ENCODE measurements at places on chromosomes 13 and 19.

DNA sequence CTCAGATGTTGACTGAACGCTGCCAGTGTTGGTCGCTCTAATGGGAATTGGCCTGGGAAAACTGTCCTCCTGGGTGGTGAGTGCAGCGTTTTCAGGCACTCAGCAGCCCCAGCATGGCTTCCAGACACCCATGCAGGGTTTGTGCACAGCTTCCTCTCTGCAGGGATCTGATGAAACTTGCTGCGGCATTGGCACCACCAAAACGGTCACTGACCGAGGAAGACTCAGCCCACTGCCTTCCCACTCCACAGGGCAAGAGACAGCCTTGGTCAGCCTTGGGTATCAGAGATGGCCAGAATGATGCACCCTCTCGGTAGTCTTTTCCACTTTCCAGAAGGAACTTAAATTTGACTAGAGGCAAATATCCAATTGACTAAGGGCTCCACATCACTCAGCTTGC is 398.9 kb downstream of the IRS2 start:
- DNase-seq, result no peak

DNA sequence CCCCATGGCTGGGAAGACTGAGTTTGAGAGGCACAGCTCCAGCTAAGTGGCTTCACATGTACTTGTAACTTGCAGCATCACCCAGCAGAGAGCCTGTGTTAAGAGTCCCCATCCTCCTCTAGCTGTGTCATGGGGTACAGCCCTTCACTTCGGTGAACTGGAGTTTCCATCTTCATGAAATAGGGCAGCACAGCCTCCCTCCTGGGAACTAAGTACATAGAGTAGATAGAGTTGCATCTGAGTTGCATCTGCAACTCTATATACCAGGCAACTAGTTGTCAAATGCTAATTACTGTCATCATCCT is 1.2 kb downstream of the PRDX2 start:
- no peak for DNase-seq

DNA sequence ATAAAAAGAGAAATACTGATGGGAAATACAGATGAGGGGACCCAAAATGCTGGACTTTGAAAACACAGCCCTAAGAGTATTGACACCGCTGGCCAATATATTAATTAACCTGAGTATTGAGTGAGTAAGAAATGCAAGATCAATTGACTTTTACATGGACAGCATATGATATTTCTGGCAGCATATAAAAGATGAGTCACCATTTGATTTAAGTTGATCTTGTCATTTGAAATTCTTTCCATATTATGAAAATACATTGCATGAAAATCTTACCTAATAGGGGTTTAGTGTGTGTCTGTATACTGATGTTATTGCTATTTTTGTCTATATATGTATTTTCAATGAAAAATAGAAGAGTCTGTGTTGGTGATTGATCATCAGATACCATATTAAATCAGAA is 619.6 kb downstream of the KCTD12 start:
- no peak for DNase-seq

GRCh38 chr13:107900775-107901174 is 314.6 kb downstream of the LIG4 start:
- DNase-seq, result no peak

DNA sequence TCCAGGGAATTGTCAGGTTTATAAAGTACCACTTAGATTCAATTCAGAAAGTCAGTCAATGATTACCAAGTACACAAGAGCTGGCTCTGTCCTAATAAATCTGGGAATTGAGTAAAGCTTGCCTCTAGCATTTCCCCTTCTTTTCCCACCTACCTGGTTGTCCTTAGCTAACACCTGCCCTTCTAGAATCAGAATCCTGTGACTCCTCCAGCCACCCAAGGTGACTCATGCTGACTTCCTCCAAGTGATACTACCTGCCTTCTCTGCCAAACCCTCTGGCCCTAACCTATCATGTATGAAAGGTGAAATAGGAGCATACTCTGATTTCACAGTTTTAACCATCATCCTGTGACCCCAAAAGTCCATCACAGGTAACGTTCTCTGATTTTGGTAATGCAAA is 151.2 kb downstream of the DIAPH3 start:
- DNase-seq, result no peak

GRCh38 chr13:108830916-108831315 is 201.5 kb downstream of the MYO16 start:
- DNase-seq, result no peak

DNA sequence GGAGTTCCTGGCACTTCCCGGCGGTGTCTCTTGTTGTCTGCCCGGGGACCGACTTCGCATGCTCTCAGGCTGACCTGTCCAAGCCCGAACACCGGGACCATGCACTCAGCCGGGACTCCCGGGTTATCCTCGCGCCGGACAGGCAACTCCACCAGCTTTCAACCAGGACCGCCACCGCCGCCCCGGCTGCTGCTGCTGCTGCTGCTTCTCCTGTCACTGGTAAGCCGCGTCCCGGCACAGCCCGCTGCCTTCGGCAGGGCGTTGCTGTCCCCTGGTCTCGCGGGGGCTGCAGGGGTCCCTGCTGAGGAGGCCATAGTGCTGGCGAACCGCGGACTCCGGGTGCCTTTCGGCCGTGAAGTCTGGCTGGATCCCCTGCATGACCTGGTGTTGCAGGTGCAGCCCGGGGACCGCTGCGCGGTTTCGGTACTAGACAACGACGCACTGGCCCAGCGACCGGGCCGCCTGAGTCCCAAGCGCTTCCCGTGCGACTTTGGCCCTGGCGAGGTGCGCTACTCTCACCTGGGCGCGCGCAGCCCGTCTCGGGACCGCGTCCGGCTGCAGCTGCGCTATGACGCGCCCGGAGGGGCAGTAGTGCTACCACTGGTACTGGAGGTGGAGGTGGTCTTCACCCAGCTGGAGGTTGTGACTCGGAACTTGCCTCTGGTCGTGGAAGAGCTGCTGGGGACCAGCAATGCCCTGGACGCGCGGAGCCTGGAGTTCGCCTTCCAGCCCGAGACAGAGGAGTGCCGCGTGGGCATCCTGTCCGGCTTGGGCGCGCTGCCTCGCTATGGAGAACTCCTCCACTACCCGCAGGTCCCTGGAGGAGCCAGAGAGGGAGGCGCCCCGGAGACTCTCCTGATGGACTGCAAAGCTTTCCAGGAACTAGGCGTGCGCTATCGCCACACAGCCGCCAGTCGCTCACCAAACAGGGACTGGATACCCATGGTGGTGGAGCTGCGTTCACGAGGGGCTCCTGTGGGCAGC is 661 bp downstream of the FREM2 start:
- no peak for DNase-seq

- no peak for DNase-seq
Observed at GRCh38 chr19:45615795-45616703, 14.0 kb upstream of the GPR4 start.

GRCh38 chr19:31353833-31354232 is 4.6 kb upstream of the TSHZ3 start:
- DNase-seq, result no peak

GRCh38 chr19:7505682-7506384 is 10.1 kb upstream of the ZNF358 start:
- peak; percentile 66 for DNase-seq

GRCh38 chr19:17671906-17672305 is 16.2 kb downstream of the UNC13A start:
- DNase-seq, result no peak

GRCh38 chr13:29570051-29570654 is 25.3 kb downstream of the SLC7A1 start:
- DNase-seq, result no peak

GRCh38 chr19:40519352-40520322 is 52.8 kb downstream of the SPTBN4 start:
- no peak for DNase-seq

GRCh38 chr13:36915896-36916640 is 4.0 kb downstream of the SMAD9 start:
- DNase-seq, result no peak

- peak; percentile 16 for DNase-seq
Observed at GRCh38 chr13:39036212-39036611, 1.7 kb downstream of the PROSER1 start.

DNA sequence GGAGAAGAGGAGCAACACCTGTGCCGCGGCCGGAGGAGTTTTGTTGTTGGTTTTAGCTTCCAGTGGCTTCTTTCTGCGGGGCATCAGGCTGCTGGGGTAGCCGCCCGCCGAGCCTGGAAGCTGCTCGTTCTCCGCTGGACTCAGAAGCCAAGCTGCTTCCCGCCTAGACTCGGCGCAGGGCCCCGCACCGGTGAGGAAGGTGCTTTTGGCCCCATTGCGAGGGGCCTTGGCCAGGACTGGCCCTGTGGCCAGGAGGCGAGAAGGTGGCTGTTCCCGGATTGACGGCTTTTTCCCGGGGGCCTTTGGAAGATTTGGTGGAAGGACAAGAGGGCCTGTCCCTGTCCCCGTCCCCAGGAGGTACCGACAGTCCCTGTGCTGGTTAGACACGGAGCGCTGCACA is 28.8 kb downstream of the CERS1 start:
- no peak for DNase-seq

DNA sequence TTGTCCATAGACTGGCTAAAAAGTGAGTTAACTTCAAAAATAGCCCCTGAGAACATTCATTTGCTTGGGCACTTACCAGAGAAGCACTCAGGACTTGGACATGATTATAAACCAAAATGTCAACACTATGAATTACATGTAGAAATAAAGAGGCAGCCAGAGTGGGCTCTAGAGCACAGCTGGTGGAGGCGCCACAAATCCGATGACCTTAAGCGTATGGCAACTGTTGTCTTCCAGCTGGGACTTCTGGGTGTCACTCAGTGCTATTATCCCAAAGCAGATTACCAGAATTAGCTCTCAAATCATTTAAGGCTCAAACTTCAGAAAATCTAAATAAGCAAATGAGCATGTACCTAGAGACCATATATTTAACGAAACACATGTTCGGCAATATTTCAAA is 1255.5 kb upstream of the SLC10A2 start:
- DNase-seq, result no peak

GRCh38 chr13:20130012-20130411 is 30.8 kb downstream of the GJA3 start:
- no peak for DNase-seq

DNA sequence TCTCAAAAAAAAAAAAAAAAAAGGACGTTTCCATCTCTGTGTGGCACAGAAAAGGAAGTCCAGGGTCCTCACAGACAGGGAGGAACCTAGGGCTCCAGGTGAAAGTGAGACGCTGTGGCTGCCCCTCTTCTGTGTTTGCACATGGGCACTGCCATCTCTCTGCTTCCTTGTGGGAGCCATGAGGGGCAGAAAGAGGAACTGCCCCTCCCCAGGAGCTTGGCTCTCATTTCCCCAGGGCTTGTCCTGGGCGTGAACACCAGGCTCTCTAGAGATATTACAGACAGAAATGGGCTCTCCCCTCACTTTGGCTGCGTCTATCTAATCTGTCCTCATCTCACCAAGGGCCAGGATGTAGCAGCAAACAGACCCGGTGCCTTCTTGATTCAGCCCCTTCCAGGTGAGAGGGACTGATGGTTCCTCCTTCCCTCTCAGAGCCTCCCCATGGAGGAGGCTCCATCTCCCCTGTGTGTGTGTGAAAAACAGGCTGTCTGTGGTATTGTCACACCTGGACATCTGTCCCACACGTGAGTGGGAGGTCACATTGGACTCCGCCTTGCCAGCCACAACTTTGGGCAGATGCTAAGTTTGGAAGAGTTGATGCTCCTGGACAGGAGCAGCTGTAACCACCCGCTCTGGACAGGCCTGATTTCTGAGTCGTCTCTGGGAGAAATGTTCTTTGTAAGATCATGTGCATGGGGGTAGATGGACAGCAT is 840 bp upstream of the LILRA4 start:
- DNase-seq, result no peak

GRCh38 chr19:10074153-10074552 is 12.0 kb upstream of the SHFL start:
- no peak for DNase-seq

DNA sequence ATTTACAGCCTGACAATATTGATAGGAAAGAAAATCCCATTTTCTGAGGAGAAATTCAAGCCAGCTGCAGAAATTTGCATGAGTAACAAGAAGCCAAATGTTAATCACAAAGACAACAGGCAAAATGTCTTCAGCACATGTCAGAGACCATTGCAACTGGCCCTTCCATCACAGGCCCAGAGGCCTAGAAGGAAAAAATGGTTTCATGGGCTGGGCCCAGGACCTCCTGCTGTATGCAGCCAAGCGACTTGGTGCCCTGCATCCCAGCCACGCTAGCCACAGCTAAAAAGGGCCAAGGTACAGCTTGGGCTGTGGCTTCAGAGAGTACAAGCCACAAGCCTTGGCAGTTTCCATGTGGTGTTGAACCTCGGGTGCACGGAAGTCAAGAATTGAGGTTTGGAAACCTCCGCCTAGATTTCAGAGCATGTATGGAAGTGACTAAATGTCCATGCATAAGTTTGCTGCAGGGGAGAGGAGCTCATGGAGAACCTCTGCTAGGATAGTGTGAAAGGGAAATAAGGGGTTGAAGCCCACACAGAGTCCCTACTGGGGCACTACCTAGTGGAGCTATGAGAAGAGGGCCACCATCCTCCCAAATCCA is 1474.0 kb downstream of the PCDH9 start:
- DNase-seq, result no peak

GRCh38 chr19:38908911-38909310 is 3.1 kb downstream of the CCER2 start:
- DNase-seq, result no peak

DNA sequence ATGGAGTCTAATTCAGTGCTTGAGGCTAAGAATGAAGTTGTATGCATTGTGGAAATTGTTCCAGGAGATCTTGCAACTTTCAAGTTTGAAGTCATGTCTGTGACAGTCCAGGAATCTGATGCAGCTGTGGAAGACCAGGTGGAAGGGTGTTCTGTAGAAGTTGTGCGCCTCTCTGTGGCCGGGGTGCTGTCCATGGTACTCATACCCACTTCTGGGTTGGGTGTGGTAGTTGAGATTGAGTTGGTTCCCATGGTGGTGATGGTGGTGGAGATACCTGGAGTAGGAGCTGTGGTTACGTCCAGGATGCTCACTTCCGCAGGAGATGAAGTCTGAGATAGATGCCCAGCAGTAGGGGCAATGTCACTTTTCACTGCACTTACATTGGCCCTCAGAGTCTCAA is 44.3 kb downstream of the MUC16 start:
- DNase-seq, result no peak

DNA sequence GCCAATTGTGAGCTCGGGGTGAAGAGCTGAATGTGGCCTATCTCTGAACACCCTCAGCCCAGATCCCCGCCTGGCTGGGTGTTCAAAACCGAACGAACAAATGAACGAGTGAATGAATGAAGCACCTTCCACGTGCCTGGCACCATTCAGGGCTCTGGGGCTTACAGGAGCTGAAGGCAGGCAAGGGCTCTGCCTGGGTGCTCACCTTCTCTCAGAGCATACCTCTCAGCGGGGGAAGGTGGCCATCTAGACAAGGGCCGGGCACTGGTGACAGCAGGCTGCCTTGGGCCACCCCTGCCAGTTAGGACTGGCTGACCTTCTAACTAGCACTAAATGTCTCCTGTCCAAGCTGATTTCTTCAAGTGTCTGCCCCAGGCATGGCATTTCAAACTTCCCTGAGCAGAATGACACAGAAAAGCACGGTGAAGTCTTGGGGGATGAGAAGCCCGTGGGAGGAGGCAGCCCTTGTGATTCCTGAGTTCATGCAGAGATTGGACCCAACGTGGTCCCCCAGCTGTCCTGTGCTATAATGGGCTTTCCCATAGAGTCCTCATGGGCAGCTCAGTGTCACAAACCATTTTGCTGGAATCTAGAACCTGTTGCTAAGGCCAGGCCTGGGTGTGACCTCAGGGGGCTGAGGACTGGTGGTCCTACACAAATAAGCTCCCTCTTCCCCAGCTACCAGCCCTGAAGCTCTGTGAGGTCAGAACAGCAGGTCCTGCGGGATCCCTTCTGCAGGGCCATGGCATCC is 27.9 kb upstream of the VSTM2B start:
- no peak for DNase-seq

GRCh38 chr19:19171821-19172532 is 1.9 kb upstream of the MEF2B start:
- no peak for DNase-seq

GRCh38 chr13:109204252-109204651 is 574.8 kb downstream of the MYO16 start:
- DNase-seq, result no peak
